ENCODE measurements at places on chromosomes 4 and X. TPM values are rescaled to one million over a fixed set of nuclear protein-coding genes. Genes with fewer than 3 reads are reported as not detected.

Gene HNRNPD
- total RNA-seq, result 19.2 TPM

Gene SLITRK4
- total RNA-seq, result 0.20 TPM

Gene ATP1B4
- total RNA-seq, result not detected

Gene MAGEB1
- total RNA-seq, result not detected

GRCh38 chr4:168797738-168798375 is 212.2 kb downstream of the CBR4 start:
- peak; percentile 83 for DNase-seq

- DNase-seq, result no peak
Observed at GRCh38 chr4:143372093-143372915, 35.6 kb downstream of the GAB1 start.

GRCh38 chrX:2642791-2643190 is 48.3 kb upstream of the CD99 start:
- no peak for DNase-seq

DNA sequence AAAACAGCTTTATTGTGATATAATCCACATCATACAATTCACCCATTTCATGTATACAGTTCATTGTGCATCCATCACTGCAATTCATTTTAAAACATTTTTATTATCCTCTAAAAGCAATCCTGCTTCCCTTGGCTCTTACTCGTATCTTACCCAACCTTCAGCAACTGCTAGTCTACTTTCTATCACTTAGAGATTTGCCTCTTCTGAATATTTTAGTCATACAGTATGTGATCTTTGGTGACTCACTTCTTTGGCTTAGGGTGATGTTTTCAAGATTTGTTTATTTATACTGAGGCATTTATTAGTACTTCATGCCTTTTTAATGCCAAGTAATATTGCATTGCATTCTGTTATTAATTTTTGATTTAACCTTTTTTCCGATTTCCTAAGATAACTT is 15.0 kb upstream of the MSMO1 start:
- DNase-seq, result peak; percentile 63

GRCh38 chr4:176778491-176778890 is 14.2 kb downstream of the VEGFC start:
- DNase-seq, result no peak

DNA sequence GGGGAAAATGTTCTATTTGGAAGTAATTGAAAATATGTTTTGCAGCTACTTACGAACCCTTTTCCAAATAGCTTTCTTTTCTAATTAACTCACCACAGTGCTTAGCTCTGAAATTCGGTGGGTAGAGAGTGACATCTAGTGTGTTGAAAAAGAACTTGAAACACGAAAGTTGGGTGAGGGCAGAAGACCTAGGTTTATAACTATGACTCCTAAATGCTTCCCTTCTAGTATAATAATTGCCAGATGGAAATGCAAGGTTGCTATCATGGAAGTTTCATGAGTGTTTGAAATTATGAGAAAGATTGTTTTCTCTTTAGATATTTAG is 77.3 kb upstream of the NOCT start:
- DNase-seq, result peak; percentile 77

DNA sequence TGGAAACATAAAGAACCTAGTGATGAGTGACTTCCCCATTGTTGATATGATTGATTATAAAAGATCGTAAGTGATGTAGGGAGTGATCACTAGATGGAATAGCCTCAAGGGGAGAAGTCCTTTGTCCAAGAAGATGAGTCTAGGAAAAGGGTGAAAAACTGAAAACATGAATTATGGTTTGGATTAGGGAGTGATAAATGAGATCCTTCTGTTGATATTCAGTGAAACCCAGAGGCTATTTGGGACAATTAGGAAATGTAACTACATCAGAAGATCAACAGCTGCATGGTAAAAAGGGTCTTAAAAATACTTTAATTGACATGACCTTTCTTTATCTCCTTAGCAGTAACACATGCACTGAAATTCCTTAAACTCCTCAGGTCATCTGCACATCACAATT is 124.0 kb upstream of the UNC5C start:
- no peak for DNase-seq

DNA sequence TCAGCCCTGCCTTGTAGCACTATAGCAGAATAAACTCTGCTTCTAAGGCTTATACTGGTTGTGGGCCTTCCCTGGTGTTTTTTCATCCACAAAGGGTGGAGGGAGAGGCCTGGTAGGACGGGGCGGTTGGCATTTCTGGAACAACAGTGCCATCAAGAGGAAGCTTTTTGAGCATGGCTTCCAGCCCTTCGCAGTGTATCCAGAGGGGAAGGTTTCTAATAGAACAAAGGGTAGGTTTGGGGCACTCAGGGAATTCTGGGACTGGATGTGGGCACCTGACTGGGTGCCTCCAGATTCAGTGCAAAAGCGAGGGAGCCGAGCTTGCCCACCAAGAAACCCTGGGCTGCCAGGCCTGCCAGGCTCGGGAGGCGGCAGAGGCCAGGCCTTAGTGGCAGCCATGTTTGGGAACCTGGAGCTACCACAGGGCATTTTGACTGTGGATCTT is 229.6 kb upstream of the AGTR2 start:
- DNase-seq, result peak; percentile 91
